ENCODE measurements at places on chromosomes 7 and 10.

- peak; percentile 72 for DNase-seq
Measured at GRCh38 chr7:106166651-106167342, 54.7 kb upstream of the SYPL1 start.

DNA sequence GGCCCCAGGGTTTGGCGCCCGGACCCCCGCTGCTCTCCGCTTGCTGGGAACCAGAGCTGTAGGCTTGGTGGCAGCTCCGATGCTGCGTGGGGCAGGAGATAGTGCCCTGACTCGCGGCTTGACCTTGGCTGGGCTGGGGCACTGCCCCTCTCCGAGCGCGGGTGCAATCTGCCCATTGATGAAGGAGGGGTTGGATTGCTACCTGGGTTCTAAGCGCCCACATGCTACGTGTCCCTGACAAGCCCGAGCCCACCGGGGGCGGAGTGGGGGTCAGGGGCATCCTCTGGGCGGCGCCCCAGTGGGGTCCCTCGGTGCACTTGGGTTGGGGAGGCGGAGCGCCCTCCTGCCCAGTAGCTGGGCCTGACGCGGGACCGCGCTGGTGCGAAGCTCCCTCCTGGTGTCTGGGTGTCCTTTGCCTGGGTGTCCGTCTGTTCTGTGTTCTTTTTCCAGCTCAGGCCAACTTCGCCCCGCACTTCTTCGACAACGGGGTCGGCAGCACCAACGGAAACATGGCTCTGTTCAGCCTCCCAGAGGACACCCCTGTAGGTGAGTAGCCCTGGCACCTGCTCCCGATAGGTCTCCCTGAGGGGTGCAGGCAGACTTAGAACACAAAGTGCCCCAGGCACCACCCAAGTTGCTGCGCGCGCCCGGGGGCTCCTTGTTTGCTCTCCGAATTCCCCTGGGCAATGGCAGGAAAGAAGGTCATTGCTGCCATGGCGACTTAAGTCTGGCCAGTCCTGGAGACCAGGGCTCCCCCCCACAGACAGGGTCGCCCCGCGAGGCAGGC lies 900 bp downstream of the CDHR1 start:
- no peak for DNase-seq

DNA sequence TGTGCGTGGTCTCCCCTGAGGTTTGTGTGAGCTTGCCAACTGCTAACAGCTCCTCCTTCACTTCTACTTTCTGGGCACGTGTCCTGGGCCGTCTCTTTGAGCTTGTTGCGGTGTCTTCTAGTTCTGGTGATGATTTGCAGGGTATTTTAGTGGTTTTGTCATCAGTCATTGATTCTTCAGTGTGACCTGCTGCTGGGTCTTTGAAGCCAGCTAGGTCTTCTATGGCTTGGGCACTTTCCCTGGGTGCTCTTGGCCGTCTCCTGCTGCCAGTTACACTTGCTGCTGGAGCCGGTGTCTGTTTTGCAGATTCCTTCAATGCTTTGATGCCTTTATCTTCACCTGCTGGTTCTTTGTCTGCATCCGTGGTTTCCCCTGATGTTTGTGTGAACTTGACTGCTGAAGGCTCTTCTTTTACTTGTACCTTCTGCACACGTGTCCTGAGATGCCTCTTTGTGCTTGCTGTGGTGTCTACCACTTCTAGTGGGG lies 23.0 kb downstream of the MKI67 start:
- DNase-seq = no peak

- DNase-seq = no peak
Measured at GRCh38 chr10:78013564-78013963, 15.8 kb downstream of the POLR3A start.

DNA sequence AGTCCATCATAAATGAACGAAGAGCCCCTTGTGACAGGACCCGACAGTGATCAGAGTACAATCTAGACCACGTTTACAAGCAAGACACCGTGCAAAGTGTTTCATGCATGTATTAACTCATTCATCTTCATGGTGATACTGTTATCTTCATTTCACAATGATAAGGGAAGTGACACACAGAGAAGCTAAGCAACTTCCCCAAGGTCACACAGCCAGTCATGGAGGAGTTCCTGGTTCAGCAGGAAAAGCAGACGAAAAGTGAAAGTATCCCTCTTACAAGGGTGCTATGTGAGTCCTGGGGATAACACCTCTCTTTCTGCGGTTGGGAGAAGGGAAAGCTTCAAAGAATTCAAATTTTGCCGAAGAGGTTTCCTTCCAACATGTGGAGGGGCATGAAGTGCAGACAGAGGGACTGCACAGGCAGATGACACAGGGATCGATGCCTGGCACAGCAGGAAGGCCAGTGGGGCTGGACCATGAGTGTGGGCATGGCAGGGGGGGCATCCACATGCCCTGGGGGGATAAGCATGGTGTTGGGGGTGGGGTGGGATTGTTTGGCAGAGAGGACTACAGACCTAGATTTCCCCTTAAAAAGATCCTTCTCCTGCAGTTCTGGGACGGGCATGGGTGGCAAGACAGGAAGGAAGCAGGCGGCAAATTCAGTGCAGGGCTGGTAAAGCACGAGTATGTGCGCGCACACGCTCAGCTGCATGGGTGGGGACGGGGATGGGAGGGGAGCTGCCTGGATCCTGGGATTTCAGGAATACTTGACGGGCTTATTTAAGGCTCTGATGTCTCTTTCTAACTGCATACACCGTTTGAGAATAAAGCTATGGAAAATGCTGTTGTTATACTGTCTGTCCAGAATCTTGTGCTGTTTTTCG lies 33.5 kb upstream of the DDC start:
- DNase-seq = no peak

DNA sequence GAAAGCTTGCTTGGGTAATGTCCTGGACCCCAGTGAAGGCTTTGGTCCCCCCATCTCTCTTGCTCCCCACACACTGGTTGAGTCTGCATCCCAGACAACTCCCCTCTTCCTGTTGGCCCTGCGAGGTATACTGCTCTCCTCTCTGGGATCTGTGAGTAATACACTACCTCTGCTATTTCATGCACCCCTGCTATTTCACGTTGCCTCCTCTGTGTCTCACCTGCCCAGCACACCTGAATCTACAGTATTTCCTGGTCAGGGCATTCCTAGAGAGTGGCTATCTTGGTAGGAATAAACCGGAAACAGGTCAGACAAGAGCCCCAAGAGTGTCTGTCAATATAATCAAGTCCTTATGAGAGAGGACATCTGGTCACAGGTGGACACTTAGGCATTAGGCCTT lies 114.3 kb upstream of the ODAD2 start:
- DNase-seq = no peak

DNA sequence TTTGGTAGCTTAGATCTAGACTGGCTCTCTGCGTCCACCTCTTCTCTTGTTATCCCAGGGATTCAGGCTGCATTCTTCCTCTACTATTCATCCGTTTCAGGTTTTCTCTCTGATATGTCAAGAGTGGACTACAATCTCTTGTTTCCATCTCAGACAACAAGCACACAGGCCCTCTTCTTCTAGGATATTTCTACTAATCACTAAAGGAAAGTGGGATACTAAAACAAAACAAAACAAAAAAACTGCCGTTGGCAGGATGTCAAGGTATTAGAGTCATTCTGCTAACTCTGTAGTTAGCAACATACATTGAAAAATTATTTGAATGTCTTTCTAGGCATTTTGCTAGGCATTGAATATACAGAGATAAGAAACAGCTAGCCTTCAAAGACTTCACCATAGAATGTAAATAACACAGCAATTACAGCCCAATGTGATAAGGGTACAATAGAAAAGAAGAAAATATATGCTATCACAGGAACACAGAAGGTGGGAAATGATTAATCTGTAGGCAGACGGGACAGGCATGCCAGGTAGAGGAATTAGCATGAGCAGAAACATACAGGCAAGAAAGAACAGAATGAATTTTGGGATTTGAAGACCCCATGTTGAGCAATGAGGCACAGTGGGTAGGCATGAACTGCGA lies 210.5 kb downstream of the CSTF2T start:
- no peak for DNase-seq

- no peak for DNase-seq
Measured at GRCh38 chr10:69558559-69558958, 14.7 kb downstream of the NEUROG3 start.

DNA sequence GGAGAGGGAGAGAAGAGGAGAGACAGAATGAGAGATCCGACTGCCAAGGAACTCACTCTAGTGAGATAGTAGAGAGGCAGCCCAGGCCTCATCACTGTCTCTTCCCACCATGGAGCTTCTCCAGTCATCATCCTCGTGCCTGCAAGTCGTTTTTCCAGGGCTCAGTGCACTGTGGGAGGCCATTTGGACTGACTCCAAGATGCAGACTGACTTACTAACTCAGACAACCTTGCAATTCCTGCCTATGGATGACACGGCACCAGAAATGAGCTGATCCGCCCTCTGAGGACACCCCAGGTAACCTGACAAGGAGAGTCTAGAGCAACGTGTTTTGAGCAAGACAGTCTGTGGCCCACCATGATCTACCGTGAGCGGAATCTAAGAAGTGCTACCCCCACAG lies 154.9 kb downstream of the GLI3 start:
- DNase-seq = no peak

GRCh38 chr7:116862951-116863670 lies 724 bp downstream of the CAPZA2 start:
- peak; percentile 49 for DNase-seq

- DNase-seq = peak; percentile 2
Measured at GRCh38 chr10:90930070-90930837, 9.4 kb upstream of the ANKRD1 start.

All from NCI-H2171 treated with DMSO at 0.1 percent for 48 hours (cell line).